ENCODE measurements at places on chromosomes 7 and 10.

GRCh38 chr7:31785101-31785500, 98.1 kb downstream of the PPP1R17 start:
- no peak for DNase-seq

- peak; percentile 91 for DNase-seq
These were observed 101.7 kb upstream of the KLF6 start for GRCh38 chr10:3886641-3887251.

DNA sequence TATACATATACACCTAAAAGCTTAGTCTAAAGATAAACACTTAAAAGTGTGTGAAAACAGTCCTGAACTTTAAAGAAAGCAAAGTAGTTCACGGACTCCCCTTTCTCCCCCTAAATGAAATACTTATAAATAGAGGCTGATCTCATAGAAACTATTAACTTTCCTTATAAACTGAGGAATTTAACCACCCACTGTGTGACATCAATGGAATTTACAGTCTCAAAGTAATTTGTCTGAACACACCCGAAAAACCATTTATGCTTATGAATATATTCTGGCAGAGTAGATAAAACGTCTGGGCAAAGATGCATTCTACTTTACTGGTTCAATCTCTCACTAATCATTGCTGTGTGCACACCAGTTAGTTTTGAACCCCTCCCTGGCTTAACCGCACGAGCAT, 181.8 kb upstream of the DGKB start:
- DNase-seq = no peak

DNA sequence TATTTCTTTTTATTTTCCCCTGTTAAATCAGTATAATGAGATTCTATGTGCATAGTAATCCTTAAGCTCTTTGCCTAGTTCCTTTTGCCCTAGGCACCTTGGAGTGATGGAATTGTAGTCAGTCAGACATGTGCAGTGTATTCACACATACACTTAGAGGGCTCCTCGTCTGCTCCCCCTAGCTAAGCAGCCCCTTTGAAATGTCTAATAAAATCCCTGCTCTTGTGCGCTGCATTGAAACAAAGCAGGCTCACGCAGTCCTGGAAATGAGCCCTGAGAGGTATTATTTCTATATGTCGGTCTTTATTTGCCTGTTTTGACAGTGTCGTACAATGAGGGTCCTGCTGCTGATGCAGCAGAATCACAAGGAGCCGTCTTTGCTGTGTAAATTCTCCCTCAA, 258.7 kb downstream of the AUTS2 start:
- DNase-seq = no peak

DNA sequence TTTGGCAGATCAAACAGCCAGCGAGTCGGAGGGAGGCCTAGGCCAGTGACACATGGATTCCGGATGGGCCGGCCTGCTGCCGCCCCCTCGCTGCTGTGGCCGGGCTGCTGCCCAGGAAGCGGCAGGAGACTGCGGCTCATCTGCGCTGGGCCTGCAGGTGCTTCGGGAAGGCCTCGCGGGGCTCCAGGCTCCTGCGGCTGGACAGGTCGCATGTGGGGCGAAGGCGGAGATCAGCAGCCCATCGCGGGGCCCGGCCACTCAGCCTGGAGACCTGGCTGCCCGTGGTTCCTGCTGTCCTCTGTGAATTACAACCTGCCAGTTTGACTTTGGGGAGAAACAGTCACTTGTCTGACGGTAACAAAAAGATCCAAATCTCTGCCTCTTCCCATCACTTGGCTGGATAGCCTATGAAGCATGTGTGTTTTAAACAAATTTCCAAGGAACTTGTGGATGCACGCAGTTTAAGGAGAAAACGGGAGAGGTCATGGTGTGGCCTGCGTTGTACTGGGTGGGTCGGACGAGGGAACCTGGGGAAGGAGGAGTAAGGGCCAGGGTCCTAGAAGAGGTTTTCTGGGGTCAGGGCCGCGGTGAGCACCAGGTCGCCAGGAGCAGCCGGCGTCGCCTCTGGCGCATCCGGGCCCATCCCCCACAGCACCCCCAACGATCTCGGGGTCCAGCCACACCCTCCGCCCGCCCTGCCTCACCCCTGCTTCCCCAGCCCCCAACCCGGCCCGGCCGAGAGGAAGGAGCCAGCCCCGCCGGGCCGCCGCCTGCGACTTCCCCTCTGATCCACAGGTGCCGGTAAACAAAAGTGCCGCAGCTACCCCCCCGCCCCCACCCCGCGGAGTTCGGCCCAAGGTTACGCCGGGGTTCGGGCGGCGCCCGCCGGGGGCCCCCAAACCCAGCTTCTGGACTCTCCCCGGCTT, 1.6 kb downstream of the SPOCK2 start:
- DNase-seq = no peak

GRCh38 chr10:133292919-133293809, 15.5 kb downstream of the TUBGCP2 start:
- DNase-seq = peak; percentile 95

GRCh38 chr7:133706016-133706415, 421.1 kb upstream of the LRGUK start:
- DNase-seq = no peak

- no peak for DNase-seq
These were observed 128.9 kb downstream of the PLXDC2 start for GRCh38 chr10:19944911-19945663.

GRCh38 chr7:112946350-112946749, 140.3 kb downstream of the GPR85 start:
- DNase-seq = peak; percentile 37

Measured in M059J (cell line).